A549 treated with RU486 at 1 μM for 4 hours (cell line): ENCODE measurements at places on chromosomes 2 and 18. TPM values are rescaled to one million over a fixed set of nuclear protein-coding genes. Genes with fewer than 3 reads are reported as not detected.

The PFN4 gene
- 0.67 to 1.5 TPM (median 1.4 TPM) in 5 replicates for total RNA-seq

The ALPI gene
- not detected in 5 replicates for total RNA-seq

The FN1 gene
- 153 to 242 TPM (median 177 TPM) in 5 replicates for total RNA-seq

The ERCC3 gene
- total RNA-seq = 45.4 to 52.8 TPM (median 48.7 TPM) in 5 replicates

The PSD4 gene
- total RNA-seq = 8.2 to 12.1 TPM (median 10.6 TPM) in 5 replicates

The NIF3L1 gene
- 37.9 to 44.1 TPM (median 41.3 TPM) in 5 replicates for total RNA-seq

The GPR45 gene
- not detected in 5 replicates for total RNA-seq

The ECEL1 gene
- total RNA-seq = 0.19 to 0.74 TPM (median 0.23 TPM) in 5 replicates

The UPP2 gene
- total RNA-seq = not detected in 5 replicates

The C1GALT1C1L gene
- 1.7 to 2.5 TPM (median 2.0 TPM) in 5 replicates for total RNA-seq

The AGXT gene
- not detected in 5 replicates for total RNA-seq

The DHRS9 gene
- 2.8 to 5.8 TPM (median 3.7 TPM) in 5 replicates for total RNA-seq

The MARCHF4 gene
- 47.3 to 64.6 TPM (median 56.8 TPM) in 5 replicates for total RNA-seq

The DLGAP1 gene
- total RNA-seq = 0.03 to 0.10 TPM in 2 of 5 replicates, not detected in the others

The IGFBP5 gene
- total RNA-seq = 0.14 to 0.32 TPM (median 0.29 TPM) in 5 replicates

The RTP5 gene
- not detected in 5 replicates for total RNA-seq

The ZAP70 gene
- not detected in 5 replicates for total RNA-seq

The CNGA3 gene
- total RNA-seq = 0.02 to 0.06 TPM in 2 of 5 replicates, not detected in the others

The ITPRIPL1 gene
- total RNA-seq = not detected in 5 replicates

The ZBTB7C gene
- total RNA-seq = 0.04 to 0.19 TPM (median 0.05 TPM) in 3 of 5 replicates, not detected in the others

The FAP gene
- 0.06 TPM in 1 of 5 replicates, not detected in the others for total RNA-seq

The CENPA gene
- total RNA-seq = 47.2 to 64.0 TPM (median 55.1 TPM) in 5 replicates

The CYRIA gene
- total RNA-seq = 0.06 to 0.18 TPM (median 0.10 TPM) in 5 replicates

The PTPN4 gene
- 17.4 to 22.7 TPM (median 20.6 TPM) in 5 replicates for total RNA-seq
